Purkinje cell (primary cell): ENCODE measurements at places on chromosomes 6 and 20. TPM values are rescaled to one million over a fixed set of nuclear protein-coding genes. Genes with fewer than 3 reads are reported as not detected.

The PRRT1 gene
- 88.8 and 97.9 TPM in 2 replicates for polyA plus RNA-seq

The JPH2 gene
- not detected in 2 replicates for polyA plus RNA-seq

The MEP1A gene
- polyA plus RNA-seq: not detected in 2 replicates

The NNAT gene
- 28.4 and 42.2 TPM in 2 replicates for polyA plus RNA-seq

The RNASET2 gene
- 12.7 and 14.7 TPM in 2 replicates for polyA plus RNA-seq
